CD4-positive, alpha-beta T cell treated with Interleukin-2 at 100 ng/mL for 4 hours (primary cell): ENCODE measurements at places on chromosomes 3 and 15.

DNA sequence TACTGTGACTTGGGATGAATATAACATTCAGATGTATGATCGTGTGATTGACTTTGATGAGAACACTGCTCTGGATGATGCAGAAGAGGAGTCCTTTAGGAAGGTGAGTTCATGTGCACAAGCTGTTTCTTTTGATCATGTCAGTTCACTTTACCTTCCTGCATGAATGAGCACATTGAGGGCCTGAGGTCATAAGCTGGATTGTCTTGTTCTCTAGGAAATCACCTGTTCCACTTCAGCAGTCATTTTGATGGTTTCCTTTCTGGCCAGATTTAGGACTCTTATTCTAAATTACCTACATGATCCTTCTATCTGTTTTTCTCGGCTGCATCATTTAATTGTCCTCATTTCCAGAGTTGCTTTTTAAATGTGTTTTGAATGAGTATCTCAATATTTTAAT, 4.1 kb downstream of the RCN2 start:
- DNase-seq, result no peak

GRCh38 chr3:130392266-130392665, 46.8 kb downstream of the COL6A5 start:
- no peak for DNase-seq

DNA sequence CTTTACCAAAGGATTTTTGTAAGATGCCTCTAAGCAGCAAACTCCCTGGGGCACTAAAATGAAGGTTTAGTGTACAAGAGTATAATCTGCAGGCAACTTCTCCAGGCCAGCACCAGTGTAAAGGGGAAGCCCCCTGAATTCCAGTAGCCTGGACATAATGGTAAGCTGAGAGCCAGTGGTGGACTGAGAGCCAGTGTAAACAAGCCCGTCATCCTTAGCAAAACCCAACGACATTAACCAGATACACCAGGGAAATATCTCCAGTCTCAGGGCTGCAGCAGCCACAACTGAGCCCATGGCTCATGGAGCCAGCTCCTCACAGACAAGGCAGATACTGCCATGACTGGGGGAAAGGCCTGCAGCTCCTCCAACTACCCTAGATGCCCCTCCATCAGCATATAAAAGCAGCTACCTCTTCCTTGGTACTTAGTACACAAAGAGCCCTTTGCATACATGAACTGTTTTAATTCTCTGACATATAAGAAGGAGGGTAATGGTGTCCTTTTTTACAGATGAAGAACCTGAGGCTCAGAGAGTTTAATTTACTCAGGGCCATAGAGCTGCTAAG, 21.7 kb downstream of the PARP16 start:
- DNase-seq, result no peak

DNA sequence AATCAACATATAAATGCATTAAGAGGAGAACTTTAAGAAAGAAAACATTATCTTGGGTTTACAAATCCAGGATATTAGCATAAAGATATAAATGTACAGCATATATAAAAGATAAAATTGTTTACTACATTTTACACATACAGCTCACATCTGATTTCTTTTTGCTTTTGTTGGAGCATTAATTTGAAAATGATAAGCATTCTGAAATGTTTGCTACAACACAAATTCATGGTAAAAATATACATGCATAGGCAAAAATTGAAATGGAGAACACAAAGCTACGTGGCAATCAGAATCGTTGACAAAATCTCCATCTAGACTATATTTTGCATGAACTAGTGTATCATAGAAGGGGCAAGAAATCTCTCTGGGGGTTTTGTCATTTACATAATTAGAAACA, 159.1 kb downstream of the TIGIT start:
- no peak for DNase-seq

- DNase-seq, result no peak
These were observed 58.8 kb downstream of the TUBGCP4 start for GRCh38 chr15:43429687-43430086.

GRCh38 chr3:112149136-112149535, 16.1 kb upstream of the GCSAM start:
- no peak for DNase-seq

- no peak for DNase-seq
These were observed 34.8 kb upstream of the MRPL3 start for GRCh38 chr3:131537531-131537930.

DNA sequence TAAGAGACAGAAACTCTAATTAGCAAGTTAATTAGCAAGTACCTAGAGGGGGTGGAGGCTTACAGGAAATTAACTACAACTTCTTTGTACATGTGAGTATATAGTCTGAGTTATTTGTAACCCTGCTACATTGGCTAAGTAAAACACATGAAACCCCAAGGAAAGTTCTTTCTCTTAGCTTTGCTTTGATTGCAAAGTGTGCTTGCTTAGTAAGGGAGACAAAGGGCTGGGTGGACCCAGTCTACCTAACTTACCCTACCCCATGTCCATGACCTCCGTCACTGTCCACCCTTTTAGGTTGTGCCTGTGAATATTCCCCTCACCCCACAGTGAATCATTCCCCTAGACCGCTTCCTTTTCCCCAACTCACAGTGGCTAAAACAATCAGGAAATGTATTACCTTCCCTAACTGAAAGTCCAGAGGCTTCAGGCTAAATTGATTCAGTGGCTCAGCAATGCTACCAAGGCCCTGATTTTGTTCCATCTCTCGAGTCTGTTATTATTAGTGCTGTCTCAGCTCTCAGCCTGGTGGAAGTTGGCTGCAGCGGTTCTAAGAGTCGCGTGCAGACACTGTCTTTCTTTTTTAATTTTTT, 31.1 kb upstream of the RYR3 start:
- DNase-seq, result no peak

GRCh38 chr3:48601622-48601994, 6.5 kb upstream of the COL7A1 start:
- DNase-seq, result no peak

DNA sequence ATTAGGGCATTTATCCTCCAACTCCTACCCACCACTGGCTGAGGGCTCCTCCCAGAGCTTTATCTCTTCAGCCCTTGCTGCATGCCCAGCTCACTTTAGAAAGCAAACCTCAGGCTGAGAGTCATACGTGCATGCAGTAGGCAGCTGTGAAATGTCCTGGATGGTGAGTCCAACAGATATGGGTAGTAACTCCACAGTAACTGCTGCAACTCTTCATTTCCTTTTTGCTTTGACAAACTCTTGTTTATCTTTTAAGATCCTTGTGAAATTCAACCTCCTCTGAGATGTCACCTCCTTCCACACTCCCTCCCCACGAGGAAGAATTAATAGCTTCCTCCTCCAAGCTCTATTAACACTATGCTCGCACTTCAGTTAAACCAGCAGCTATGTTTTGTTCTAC, 35.9 kb upstream of the CTNNB1 start:
- no peak for DNase-seq

GRCh38 chr3:126205717-126206655, 25.6 kb upstream of the ALDH1L1 start:
- no peak for DNase-seq

DNA sequence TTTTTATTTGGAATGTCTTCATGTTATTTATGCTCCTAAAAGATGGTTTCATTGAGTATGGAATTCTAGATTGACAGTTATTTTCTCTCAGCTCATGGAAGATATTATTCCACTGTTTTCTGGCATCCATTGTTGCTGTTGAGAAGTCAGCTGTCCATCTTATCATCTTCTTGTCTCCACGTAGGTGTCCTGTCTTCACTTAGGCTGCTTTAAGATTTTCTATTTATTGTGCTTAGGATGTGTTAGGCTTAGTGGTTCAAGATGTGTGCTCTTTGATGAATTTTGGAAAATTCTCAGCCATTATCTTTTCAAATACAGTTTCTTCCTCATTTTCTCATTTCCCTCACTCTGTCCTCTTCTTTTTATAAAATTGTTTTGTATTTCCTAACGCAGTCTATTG, 52.0 kb downstream of the SNRK start:
- DNase-seq, result no peak

- DNase-seq, result no peak
These were observed 9.0 kb downstream of the C2CD4A start for GRCh38 chr15:62075595-62076277.

- DNase-seq, result no peak
These were observed 25.0 kb downstream of the MSL2 start for GRCh38 chr3:136171097-136171542.

- no peak for DNase-seq
These were observed 5.0 kb downstream of the GXYLT2 start for GRCh38 chr3:72892870-72893269.

DNA sequence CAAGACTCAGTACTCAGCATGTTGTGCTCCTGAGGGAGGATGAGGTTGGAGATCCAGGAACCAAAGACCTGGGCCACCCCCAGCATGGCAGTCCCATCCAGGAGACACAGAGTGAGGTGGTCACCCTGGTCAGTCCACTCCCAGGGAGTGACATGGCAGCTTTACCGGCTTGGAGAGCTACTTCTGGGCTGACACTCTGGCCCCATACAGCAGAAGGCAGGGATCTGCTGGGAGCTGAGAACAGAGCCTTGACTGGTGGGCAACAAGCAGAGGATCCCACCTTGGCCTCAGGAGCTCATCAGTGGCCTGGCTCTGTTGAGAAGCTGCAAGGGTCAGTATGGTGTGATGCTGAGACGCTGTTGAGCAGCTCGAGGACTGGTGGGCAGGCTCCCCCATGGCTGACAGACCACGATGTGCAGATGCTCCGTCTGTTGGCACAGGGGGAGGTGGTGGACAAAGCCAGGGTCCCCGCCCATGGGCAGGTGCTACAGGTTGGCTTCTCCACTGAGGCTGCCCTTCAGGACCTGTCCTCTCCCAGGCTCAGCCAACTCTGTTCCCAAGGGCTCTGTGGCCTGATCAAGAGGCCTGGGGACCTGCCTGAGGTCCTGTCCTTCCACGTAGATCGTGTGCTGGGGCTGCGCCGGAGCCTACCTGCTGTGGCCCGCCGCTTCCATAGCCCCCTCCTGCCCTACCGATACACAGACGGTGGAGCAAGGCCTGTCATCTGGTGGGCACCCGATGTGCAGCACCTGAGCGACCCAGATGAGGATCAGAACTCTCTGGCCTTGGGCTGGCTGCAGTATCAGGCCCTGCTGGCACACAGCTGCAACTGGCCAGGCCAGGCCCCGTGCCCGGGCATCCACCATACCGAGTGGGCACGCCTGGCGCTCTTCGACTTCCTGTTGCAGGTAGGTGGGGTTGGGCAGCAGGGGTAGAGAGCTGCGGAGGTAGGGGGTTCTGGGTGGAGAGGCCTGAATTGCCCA, 53.8 kb downstream of the GASK1A start:
- no peak for DNase-seq

- no peak for DNase-seq
These were observed 55.4 kb downstream of the GRIP2 start for GRCh38 chr3:14484741-14485140.

DNA sequence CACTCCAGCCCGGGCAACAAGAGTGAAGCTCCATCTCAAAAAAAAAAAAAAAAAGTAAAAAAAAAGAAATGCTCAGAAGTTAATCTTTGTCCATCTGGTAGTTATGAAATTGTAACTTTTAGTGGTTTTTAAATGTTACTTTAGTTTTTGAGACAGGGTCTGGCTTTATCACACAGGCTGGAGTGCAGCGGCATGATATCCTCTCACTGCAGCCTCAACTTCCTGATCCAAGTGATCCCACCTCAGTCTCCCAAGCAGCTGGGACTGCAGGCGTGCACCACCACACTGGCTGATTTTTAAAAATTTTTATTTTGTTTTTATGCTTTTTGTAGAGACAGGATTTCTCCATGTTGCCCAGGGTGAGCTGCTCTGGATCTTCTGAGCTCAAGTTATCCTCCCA, 1.3 kb downstream of the RNU5B-1 start:
- no peak for DNase-seq

DNA sequence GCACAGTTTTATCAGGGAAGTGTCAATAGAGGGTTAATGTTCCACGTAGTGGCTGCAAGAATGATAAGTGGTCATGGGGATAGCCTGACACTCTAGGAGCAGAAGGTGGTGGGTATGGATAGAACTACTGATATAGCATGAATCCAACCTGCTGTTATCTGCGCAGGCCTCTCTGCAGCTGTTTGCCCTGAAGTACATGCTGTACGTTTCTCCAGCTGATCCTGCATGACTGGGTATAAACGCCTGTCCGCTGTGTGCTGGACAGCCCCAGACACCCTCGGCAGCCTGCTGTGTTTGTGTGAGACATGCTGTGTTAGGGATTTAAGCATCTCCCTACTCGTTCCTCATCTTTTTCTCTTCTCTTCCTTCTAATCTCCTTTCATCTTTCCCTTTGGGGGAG, 87.1 kb downstream of the LPP start:
- DNase-seq, result no peak

GRCh38 chr3:49839193-49839809, 17.1 kb downstream of the TRAIP start:
- peak; percentile 88 for DNase-seq

- no peak for DNase-seq
These were observed 424.0 kb upstream of the PDZRN3 start for GRCh38 chr3:74048699-74049098.

- DNase-seq, result no peak
These were observed 38.5 kb downstream of the RPLP1 start for GRCh38 chr15:69491038-69491505.
